ENCODE measurements at places on chromosomes 12 and 14.

DNA sequence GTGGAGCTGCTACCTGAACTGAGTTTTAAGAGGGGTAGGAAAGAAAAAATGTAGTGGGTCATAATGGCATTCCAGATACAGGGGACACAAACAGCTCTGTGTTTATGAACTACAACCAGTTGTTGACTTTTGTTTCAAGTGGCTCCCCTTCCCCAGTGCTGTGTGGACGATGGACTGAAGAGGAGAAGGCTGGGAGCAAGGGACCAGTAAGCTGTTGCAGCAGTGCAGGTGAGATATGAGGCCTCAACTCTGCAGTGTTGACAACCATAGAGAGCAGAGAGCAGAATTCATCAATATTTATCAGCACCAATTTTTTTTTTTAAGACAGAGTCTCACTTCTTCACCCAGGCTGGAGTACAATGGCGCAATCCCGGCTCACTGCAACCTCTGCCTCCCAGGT, 46.6 kb downstream of the MDM2 start:
- DNase-seq = no peak

GRCh38 chr12:113261847-113262470, 40.7 kb downstream of the TPCN1 start:
- DNase-seq = no peak

DNA sequence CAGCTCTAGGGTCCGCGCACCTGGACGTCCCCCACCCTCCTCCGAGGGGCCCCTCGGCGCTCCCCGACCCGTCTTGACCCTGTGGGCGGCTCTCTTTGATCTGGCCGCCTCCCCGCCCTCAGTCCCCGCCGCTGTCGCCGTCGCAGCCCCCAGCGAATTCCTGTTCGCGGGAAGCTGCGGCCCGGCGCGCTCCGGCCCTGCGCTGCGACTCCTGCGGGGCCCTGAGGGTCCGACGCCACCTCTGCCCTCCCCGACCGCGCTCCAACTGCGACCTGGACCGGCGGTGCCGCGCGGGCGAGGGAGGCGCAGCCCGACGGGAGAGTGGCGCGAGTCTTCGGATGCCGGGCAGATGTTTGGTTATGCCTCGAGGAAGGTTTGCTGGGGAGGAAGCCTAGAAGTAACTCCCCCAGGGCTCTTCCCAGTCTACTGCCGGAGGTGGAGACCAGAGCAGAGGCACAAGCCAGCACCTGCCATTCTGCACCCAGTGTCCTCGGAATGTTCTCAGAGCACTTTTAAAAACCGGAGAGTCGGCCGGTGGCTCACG, 440 bp upstream of the ISM2 start:
- DNase-seq = no peak

- peak; percentile 11 for DNase-seq
Observed at GRCh38 chr14:24806061-24806678, 172.2 kb upstream of the GZMB start.

- no peak for DNase-seq
Observed at GRCh38 chr12:26109343-26109881, 15.4 kb downstream of the BHLHE41 start.

DNA sequence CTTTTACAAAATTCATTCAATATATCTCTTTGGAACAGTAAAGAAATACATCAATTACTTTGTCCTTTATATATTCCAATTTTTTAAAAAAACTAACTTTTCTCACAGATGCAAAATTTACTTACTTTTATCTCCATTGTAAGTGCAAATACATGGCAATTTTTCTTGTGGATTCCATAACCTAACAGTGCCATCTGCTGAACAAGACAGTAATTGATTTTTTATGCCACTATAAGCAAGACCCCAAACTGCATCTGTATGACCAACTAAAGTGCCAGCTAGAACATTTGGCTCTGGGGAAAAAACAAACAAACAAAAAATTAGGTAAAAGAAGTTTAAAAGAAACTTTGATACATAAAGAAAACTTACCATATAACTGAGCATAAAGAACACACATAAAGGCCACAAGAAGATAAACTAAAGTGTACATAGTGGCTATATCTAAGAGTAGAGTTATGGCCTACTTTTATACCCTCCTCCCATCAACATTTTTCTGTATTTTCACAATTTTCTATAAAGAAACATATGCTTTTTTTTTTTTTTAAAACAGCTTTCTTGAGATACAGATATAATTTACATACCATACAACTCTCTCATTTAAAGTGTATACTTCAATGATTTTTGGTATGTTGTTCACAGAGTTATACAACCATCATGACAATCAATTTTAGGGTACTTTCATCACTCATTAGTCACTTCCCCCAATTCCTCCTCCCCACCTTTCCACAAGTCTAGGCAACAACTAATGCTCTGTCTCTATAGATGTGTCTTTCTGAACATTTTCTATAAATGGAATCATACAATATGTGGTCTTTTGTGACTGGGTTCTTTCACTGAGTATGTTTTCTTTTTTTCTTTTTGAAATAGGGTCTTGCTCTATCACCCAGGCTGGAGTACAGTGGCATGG, 32.6 kb downstream of the COCH start:
- DNase-seq = no peak

DNA sequence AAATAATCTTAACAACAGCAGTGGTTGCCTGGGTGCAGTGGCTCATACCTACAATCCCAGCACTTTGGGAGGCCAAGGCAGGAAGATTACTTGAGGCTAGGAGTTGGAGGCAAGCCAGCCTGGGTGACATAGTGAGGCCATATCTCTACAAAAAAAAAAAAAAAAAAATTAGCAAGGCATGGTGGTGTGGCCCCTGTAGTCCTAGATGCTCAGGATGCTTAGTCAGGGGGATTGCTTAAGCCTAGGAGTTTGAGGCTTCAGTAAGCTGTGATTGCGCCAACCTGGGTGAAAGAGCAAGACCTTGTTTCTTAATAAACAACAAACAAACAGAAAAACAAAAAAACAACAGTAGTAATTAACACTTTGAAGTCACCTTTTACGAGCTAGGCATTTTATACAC, 642 bp upstream of the ACSM4 start:
- no peak for DNase-seq

DNA sequence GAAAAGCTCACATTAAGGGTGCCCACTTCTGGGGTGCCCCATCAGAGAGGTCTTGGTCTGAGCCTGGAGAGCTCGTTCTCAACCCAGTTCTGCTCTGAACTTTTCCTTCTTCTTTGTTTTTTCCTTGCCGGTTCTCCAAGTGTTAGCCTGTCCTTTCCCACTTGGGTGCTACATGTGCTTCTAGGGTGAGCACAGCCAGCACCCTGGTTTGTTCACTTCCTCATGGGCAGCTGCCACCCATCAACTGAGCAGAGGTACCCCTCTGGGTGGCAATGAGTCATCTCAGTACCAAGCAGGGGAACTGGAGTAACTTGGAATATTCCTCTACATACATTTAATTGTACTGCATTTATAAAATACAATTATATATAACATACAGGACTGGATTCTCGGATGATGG, 3.9 kb upstream of the SYNE3 start:
- DNase-seq = peak; percentile 48

GRCh38 chr12:51621156-51621922, 30.3 kb downstream of the SCN8A start:
- DNase-seq = no peak

DNA sequence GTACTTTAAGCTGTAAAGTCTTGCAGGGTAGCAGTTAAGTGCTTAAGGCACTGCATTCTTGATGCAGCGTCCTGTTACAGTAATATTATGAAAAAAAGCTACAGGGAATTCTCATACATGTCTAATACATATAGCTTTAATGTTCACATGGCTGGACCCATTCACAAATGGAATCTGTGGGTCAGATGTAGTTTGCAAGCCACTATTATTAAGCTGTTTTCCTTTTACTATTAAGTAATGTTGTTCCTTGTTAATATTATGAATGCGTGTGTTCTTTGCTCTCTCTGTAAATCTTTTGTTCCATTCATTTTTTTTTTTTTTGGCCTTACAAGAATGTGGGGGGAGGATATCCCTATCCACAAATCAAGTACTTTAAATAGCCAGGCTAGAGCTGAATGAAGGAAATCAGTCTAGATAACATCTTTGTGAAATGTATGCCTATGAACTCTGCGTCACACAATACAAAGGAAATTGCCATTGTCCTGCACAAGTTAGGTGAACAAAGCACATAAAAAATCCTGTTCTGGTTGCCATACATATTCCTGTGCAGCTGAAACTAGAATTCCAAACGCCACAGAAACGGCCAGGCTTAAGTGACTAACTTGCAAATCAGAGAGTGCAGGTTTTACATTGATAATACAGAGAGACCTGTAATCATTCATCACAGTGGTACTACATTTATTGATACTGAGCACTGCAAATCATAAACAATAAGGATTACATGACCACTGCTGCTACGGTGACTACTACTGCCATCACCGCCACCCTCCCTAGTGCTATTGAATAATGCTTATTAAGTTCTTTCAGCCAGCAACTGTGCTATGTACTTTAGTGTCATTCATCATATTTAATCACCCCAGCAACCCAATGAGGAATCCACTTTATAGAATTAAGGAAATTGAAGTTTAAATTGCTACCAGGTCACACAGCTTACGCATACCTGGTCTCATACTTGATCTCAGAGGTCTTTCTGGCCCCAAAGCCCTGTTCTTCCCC, 111.9 kb downstream of the HMGA2 start:
- DNase-seq = no peak

GRCh38 chr14:85221832-85222231, 308.1 kb upstream of the FLRT2 start:
- no peak for DNase-seq

DNA sequence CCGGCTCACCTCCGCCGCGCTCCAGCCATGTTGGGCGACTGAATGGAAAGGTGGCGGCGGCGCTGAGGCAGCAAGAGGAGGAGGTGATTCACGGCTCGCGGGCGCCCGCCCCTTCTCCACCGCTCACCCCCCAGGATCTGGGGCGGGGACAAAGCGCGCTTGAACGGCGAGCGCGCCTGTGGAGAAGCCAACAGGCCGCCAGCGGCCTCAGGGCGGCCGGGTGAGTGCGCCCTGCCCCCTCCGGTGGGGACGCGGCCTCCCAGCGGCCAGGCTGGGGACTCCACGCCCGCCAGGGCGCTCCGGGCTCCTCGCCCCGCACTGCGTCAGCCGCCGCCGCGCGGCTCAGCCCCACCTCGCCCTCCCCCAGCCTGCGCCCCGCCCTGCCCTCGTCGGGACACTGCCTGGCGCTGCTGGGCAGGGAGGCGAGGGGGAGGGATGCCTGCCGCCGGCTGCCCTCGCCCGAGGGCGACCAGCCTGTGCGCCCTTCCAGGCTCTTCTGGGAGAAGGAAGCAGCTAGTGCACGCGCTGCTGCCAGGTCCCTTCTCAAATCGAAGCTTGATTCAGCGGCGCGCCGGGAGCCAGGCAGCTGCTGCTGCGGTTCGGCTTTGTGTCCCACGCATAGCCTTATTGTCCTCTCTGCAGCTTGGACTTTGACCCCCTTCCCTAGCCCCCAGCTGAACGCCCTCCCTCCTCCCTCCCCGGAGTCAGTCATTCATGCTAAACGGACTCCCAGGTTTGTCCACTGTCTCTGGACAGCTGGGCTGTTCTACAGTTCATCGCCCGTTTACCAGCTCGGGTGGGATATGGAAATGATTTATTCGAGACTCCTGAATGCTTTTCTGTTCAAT, at the start of gene KIF21A:
Gene KIF21A (minus strand): TSS at position 40 of the 848 bp plus-strand sequence. CDS start 150 bp downstream, outside the sequence.
- DNase-seq = peak; percentile 82

GRCh38 chr12:52366738-52367485, at the start of gene KRT85:
TSS of gene KRT85 (minus strand) at chr12:52367481. CDS start at chr12:52367405, 76 bp downstream.
- no peak for DNase-seq

DNA sequence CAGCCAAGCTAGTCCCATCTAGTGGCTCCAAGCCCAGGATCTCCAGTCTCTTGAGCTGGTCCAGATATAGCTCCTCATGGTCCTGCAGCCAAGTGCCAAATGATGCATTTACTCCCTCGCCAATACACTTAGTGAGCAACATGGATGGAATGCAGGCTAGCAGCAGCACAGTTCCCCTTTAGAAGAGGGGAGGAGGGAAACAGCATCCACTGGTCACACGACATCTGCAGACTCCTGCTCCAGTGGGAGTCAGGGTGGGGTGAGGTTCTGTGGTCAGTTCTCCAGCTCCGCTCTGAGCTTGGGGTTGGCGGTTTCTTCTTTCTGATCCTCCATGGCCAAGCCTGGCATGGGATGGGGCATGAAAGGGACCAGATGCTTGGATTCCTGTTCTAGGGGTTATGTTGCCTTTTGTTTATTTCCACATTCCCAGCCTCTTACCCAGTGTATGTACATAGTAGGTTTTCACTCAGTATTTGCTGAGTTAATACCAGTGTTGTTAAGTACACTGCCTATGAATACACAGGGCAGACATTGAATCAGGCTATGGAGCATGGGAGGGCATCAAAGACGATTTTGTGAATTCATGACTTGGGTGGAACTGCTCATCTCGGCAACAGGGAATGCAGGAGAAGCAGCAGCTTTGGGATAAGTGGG, 57.3 kb downstream of the GALNT16 start:
- DNase-seq = no peak

DNA sequence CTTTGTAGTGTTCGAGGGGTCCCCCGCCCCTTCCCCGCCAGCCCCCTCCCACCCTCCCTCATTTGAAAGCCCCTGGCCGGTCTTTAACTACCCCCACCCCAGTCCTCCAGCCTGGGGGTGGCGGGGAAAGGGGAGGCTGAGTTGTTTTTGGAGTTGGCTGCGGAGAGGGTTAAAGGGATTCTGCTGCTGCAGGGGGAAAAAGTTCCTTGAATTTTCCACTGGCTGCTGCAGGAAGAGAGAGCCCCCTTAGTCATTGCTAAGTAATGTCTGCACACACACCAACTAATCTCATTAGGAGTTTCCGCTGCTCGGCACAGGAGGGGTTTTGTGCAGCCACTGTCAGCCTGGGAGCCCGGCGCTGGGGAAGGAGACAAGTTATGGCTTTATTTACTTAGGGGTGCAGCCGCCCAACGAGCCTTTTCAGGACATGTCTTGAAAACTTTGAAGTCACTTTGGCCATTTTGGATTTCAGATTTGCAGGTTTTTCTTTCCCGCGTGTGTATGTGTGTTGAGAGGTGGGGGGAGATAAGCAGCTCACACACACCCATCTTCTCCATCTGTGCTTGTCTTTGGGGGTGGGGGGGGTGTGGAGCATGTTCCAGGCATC, 1.8 kb downstream of the ELK3 start:
- DNase-seq = peak; percentile 59

GRCh38 chr14:72420749-72421474, 473.0 kb downstream of the DPF3 start:
- DNase-seq = peak; percentile 52

DNA sequence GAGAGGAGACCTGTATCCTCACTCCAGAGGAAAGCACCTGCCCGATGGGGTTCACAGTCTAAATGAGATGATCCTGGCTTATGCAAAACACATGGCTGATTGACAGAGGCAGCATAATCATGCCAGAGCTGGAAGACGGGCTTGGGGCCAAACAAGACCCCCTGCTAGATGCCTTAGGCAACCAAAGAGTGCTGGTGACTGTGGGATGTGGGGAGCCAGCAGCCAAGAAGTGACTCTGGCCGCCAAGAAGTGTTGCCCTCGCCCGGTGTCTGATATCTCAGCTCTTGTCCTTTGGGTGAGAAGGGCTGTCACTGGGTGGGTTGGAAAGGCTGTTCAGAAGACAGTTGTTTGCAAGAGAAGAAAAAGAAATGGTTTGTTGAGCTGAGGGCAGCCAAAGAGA, 56.7 kb downstream of the PLEKHG3 start:
- no peak for DNase-seq

- DNase-seq = peak; percentile 87
Observed at GRCh38 chr14:105090493-105091053, 25.3 kb upstream of the GPR132 start.

GRCh38 chr12:32148372-32148771, 41.7 kb downstream of the BICD1 start:
- no peak for DNase-seq

GRCh38 chr14:63241096-63241495, 36.9 kb downstream of the RHOJ start:
- DNase-seq = no peak

GRCh38 chr14:55794655-55795595, 214.9 kb downstream of the KTN1 start:
- DNase-seq = no peak

GRCh38 chr14:36426836-36427235, 93.2 kb downstream of the NKX2-1 start:
- DNase-seq = no peak
